ENCODE measurements at places on chromosomes 5 and 9. TPM values are rescaled to one million over a fixed set of nuclear protein-coding genes. Genes with fewer than 3 reads are reported as not detected.

GRCh38 chr9:126927419-126927818, 12.8 kb downstream of the RALGPS1 start:
- H3K4me3 ChIP-seq = no peak overlapping the region
- peaks cover 3% of the 10 kb centered on the region for H3K27me3 ChIP-seq
- H3K4me1 ChIP-seq = no peaks in the 10 kb centered on the region
- H3K27ac ChIP-seq = no peak overlapping the region
- no peak for DNase-seq
- no peaks in the 10 kb centered on the region for H3K36me3 ChIP-seq

DNA sequence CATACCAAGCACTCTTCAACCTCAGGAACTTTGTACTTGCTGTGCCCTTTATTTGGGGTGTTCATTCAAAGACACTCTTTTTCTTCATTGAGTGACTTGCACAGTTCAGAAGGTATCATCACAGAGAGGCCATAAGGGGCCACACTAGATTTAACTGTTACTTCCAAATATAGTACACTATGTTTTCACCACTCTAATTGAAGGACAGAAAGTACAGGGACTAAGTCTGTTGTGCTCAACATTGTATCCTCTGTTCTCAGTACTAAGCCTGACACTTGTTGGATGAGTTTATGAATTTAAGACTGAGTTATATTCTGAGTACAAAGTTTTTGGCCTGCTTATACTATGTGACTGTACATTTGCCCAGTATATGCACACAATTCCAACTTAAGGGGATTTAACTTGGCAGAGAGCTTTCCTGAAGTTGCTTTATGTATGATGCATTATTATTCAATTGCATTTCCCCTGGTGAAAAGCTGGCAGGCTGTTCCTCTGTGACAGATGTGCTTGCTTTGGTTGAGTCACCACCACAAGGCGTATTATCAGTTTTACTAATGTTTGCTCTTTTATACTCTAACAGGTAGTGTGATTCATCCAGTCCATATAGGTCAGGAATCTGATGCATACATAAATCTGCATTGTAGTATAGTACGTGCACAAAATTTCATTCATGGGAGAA, 714.8 kb downstream of the TLR4 start:
- no peak overlapping the region for H3K27ac ChIP-seq
- no peaks in the 10 kb centered on the region for H3K27me3 ChIP-seq
- H3K36me3 ChIP-seq = no peaks in the 10 kb centered on the region
- DNase-seq = no peak

GRCh38 chr9:76013809-76014208, 123.3 kb downstream of the PCSK5 start:
- H3K4me1 ChIP-seq = peaks cover 15% of the 10 kb centered on the region
- H3K27me3 ChIP-seq = no peaks in the 10 kb centered on the region
- no peaks in the 10 kb centered on the region for H3K36me3 ChIP-seq

DNA sequence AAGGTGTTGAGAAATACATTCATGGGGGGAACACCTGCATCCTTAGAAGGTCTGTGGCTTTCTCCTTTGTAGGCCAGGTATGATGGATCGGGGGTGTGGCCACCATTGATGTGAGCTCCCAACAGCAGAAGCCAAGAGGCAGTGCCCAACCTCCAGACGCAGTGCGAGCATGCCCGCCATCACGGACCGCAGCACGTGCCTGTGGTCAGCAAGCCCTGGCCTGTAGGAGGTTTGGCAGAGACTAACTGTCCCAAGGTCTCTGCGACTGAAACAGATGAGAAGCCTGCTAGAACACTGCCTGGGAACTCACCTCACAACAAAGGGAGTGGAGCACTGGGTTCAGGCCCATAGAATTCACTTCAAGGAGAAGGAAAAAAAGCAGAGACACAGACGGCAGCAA, 31.9 kb upstream of the ZNF354A start:
- no peak for DNase-seq
- H3K36me3 ChIP-seq = no peaks in the 10 kb centered on the region
- no peaks in the 10 kb centered on the region for H3K27me3 ChIP-seq
- H3K4me1 ChIP-seq = no peaks in the 10 kb centered on the region

DNA sequence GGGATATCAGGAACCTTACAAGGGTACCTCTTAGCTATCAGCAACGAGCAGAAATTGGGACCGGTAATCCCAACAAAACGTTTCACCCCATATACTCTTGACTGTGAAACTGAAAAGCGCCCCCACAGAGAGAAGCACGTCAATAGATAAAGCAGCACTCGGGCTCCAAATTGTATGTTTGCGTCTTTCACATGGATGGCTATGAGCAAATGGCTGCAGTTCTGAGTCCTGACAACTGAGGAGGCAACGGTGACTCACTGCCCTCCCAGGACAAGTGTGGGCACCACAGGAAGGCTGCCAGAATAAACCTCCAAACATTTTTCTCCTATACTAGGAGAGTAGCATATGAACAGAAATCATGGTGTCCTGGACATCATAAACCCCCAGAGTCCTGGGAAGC, 36.6 kb downstream of the SEMA4D start:
- no peak overlapping the region for H3K27ac ChIP-seq
- peaks cover 5% of the 10 kb centered on the region for H3K4me1 ChIP-seq
- no peak for DNase-seq
- no peak overlapping the region for H3K4me3 ChIP-seq
- no peaks in the 10 kb centered on the region for H3K27me3 ChIP-seq

The LEAP2 gene
- total RNA-seq = 0.78 TPM

The NR2F1 gene
- 189 TPM for total RNA-seq

DNA sequence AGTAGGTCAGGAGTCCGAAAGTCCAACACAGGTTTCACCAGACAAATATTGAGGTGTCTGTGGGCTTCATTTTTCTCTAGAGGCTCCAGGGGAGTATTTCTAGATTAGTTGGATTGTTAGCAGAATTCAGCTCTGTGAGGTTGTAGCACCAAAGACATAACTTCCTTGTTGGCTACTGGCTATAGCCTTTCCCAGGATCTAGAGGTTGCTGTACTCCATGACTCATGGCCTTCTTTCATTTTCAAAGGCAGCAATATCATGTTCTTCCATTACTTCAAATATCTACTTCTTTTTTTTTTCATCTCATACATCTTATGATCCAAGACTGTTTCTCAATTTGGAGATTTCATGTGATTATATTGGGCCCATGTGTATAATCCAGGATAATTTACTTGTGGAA, 404.0 kb upstream of the FAM174A start:
- H3K27me3 ChIP-seq = no peaks in the 10 kb centered on the region
- no peaks in the 10 kb centered on the region for H3K4me1 ChIP-seq
- no peak for DNase-seq
- H3K36me3 ChIP-seq = no peaks in the 10 kb centered on the region
- H3K4me3 ChIP-seq = no peak overlapping the region
